Activated T-cell treated with anti-CD3 and anti-CD28 coated beads for 1 hour (primary cell): ENCODE measurements at places on chromosomes 11 and 22.
A peak's percentile ranks its signal among the peaks of the same experiment; 100 is the strongest.

GRCh38 chr11:69834251-69834650, 15.0 kb upstream of the FGF3 start:
- no peak for DNase-seq

GRCh38 chr11:5968394-5968793, at the start of gene OR56A5:
OR56A5 (minus strand) TSS chr11:5968494; CDS start chr11:5968494, 0 bp downstream.
- DNase-seq, result no peak

DNA sequence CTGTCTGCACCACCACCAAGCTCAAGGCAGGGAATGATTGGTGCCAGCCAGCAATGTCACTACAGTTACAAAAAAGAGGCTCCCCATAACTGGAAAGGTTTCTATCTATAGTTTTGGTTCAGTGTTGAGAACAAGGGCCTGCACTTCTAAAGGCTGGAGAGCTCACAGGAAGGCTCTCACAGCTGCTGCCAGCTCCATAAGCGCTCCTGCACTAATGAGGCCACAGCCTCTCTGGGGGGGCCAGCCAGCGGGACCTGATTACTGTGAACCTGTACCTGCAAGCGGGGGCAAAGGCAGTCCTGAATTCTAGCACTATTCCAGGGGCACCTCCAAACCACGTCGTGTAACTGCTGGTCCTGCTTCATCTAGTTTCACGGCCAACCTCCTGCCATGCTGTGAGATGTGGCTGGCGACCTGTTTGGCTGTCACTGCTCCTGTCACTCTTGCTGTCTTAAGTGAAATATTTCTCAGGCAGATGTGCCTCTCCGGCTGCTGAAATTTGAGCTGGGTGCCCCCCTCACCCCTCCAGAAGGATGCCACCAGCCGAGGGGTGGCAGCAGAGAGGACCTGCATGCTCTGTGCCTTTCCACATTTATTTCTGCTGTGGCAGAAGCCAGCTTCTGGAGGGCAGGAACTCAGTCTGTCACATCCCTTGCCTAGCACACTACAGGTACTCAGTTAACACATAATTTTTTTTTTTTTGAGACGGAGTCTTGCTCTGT, 53.3 kb upstream of the ARFGAP3 start:
- no peak for DNase-seq

DNA sequence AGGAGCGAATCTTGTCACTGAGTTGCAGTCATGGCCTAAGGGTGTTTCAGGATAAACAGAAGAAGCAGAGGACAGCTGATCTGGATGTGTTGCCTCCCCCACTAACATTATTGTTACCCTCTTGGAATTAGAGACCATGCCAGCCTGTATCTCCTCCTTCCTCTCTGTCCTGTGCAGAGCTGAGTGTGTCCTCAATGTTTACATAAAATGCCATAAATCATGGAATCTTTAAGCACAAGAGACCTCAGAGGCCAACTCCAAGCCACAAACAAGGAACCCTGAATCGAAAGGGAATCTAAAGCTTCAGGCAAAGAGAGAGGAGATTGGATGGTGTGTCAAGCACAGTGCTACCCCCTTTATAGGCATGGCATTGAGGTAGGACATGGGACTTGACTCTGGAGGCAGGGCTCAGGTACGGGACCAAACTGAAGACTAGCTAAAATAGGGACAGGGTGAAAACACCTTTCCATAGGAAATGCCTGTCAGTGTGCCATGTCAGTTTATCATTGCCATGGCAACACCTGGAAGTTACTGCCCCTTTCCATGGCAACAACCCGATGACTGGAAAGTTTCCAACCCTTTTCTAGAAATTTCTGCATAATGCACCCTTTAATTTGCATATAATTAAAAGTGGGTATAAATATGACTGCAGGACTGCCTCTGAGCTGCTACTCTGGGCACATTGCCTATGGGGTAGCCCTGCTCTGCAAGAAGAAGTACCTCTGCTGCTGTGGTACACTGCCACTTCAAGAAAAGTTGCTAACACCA, 489.7 kb downstream of the MIAT start:
- DNase-seq, result no peak

DNA sequence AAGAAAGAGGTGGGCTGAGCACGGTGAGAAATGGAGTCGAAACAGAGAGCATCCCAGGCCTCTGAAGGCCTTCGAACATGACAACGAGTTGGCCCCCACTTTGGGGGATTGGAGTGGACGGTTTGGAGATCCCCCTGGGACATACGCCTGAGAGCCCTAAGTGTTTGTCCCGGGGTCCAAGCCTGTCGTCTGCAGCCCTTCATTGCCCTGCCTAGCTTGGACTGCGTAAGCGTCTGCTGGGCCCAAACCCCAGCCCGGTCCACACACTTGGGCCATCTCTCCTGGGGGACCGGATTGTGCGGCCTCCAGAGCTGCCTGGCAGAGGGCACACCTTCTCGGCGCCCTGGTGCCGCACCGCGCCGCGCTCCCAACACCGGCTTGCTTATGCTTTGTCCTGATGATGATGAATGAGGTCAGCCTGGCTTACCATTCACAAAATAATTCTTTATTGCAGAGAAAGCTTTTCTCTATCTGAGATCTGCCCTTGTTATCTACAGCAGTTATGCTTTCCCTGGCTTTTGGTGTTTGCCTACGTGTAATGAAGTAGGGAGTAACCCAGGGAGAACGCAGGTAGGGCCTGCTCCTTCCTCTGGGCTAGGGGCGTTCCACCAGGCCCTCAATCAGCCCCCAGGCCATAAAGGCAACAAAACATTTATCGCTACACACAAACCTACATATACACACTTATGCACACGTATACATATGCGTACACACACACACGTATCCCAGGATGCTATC, 85.9 kb upstream of the PPARA start:
- no peak for DNase-seq

DNA sequence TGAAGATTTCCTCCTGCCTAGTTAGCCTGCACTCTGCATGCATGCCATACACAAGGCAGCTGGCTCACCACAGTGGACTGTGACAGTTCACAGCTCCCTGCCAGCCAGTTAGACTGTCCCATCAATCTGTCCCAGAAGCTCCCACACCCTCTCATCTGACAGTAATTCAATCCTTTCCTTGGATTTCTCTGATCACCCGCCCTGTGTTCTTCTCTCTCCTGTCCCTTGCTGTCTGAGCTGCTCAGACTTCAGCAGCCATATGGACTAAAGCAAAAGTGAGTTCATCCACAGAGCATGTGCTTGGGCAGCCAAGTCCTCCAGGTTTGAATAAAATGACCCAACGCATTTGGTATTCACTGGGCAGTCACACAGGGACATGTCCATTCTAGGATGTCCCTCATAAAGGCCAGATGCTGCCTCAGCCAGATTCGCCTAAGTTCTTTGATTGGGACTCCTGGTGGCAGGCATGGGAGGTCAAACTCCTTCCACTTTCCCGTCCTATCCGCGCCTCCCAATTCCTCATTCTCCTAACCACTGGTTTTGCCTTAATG, 54.5 kb upstream of the ZBTB44 start:
- no peak for DNase-seq

DNA sequence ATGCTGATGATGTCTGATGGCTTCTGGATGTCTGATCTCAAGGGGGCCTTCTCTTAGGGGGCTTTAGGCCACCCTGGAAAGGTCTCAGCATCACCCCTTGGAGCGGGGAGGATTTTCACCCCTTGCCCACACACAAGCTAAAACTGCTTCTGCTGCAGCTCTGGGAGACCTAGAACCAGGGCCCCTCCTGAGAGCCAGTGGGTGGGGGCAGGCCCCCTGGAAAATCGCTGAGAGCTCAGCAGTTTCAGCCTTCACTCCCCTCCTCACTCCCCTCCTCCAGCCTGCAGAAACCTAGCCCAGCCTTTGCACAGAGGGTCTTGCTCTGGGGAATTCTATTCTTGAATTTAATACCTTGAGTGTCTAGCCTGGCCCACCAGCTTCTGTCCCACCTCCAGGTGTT, 17.2 kb downstream of the CD6 start:
- no peak for DNase-seq

GRCh38 chr11:831118-831864, 1.5 kb upstream of the CD151 start:
- no peak for DNase-seq

DNA sequence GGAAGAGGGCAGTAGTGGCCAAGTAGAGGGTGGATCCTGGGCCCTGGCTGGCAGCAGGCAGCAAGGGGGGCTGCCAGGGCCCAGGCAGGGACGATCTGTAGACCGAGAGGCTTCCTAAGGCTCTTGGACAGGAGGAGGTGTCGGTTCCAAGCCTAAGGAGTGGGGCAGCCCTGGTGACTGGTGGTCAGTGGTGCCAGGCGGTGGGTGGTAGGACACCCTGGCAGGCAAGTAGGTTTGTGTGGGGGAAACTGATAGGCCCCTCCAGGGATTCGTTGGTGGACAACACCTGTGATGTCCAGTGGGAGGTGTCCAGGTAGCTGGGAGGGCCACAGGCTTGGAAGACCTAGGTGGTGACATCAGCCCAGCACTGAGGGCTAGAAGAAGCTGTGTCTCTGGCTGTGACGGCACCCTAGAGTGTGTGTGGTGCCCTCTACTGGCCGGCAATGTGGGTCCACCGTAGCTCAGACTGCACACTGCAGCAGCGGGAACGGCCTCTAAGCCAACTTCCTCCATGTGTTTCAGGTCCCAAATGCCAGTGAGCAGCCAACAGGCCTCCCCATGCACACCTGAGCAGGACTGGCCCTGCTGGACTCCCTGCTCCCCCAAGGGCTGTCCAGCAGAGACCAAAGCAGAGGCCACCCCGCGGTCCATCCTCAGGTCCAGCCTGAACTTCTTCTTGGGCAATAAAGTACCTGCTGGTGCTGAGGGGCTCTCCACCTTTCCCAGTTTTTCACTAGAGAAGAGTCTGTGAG, 9.4 kb upstream of the SAMM50 start:
- DNase-seq, result peak; percentile 62

GRCh38 chr11:65774525-65775306, 6.1 kb downstream of the AP5B1 start:
- no peak for DNase-seq

DNA sequence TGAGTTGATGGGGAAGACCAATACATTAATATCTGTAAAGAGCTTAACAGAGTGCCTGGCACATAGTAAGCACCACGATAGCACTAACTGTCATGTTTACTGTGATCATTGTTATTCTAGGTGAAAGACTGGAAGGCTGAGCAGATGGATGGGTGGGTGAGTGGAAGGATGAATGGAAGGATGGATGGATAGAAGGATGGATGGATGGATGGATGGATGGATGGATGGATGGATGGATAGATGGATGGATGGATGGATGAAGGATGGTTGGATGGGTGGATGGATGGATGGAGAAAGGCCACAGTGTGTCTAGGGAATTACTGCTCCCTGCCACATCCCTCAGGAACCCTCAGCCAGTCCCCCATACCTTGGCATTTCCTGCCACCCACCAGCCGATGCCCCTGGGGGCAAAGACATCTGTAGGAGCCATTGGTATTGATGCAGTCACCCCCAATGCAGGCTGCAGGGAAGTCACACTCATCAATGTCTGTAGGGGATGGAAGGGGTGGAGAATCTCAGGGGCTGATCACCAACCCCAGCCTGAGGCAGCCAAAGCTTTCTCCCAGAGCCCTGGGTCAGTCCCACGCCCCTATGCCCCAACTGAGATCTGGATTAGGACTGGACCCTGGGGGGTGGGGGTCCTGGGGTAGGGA, 15.3 kb downstream of the LTBP3 start:
- no peak for DNase-seq
